ENCODE measurements at places on chromosomes 2 and 18.

DNA sequence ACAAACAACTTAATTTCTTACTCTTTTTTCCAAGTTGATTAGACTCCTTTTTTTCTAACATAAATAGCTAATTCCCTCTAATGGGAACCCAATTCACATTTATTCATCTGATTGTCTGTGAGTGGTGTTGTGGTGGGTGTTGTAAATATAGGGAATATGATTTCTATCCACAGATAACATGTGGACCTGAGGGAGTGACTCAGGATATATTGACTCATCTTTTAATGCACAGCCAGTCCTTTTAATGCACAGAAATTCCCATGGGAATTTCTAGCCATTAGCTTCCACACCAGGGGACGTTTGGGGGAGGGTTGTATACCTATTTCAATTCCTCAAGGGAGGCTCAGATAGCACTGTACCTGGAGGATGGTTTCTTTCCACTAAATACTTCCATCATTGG is 1339.6 kb upstream of the LRRTM1 start:
- no peak for DNase-seq

GRCh38 chr2:174692256-174692919 is 71.9 kb downstream of the CHRNA1 start:
- DNase-seq: no peak

- DNase-seq: no peak
These were observed 79.7 kb downstream of the MRPS9 start for GRCh38 chr2:105117565-105117964.

GRCh38 chr18:6921571-6921970 is 192.1 kb downstream of the ARHGAP28 start:
- no peak for DNase-seq
